ENCODE measurements at places on chromosomes 13 and 19. TPM values are rescaled to one million over a fixed set of nuclear protein-coding genes. Genes with fewer than 3 reads are reported as not detected.

- DNase-seq = no peak
Measured at GRCh38 chr13:43730642-43731041, 56.1 kb downstream of the ENOX1 start.

The BSG gene
- total RNA-seq = 775 TPM

The ZNF554 gene
- total RNA-seq = 5.4 TPM

DNA sequence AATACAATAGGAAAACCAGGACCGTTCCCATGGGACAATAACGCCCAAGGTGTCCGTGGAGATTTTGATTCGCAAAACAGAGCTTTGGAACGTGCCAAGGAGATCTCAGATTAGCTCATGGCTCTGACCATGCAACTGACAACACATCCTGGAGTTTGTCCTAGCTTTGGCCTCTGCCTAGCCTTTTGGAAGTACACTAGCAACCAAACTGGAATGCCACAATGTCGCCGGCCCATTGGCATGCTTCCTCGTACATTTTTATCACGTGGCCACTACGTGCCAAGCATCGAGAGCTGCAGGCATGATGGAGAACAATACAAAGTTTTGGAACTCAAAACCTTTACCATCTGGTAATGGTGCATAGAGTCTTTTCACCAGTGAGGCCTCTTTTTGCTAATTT, 256.5 kb downstream of the DCLK1 start:
- no peak for DNase-seq
